GM10248 (cell line): ENCODE measurements at places on chromosomes 11 and 22.

- DNase-seq, result no peak
Observed at GRCh38 chr11:110196241-110196754, 100.1 kb downstream of the RDX start.

GRCh38 chr22:30004101-30004500, 76.2 kb upstream of the HORMAD2 start:
- no peak for DNase-seq

GRCh38 chr11:7563281-7563680, 49.5 kb downstream of the PPFIBP2 start:
- DNase-seq, result no peak

GRCh38 chr22:40678493-40679248, 613 bp upstream of the MCHR1 start:
- no peak for DNase-seq

DNA sequence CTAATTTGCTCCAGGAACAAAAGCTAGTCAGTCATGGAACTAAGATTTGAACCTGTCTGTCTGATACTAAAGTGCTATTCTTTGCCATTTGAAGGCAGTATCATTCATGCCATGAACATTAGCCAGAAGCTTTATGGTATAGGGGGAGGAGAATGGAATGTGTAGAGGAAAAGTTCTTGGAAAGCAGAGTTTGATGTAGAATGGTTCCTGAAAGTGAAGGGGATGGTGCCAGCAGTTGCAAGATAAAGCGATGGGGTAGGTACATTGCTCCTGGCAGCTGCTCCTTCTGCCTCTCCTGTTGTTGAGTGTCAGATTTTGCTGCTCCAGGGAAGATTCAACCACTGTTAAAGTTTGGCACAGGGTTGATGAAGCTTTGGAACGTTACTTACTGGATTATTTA, 53.4 kb downstream of the ARHGAP42 start:
- DNase-seq, result no peak

GRCh38 chr11:843818-844692, 1.4 kb downstream of the TSPAN4 start:
- DNase-seq, result no peak

- no peak for DNase-seq
Observed at GRCh38 chr22:35547987-35548721, 7.5 kb downstream of the RASD2 start.
